CD8-positive, alpha-beta memory T cell (primary cell): ENCODE measurements at places on chromosomes 16 and 17. TPM values are rescaled to one million over a fixed set of nuclear protein-coding genes. Genes with fewer than 3 reads are reported as not detected.

- H3K36me3 ChIP-seq: no peaks in the 10 kb centered on the region
- no peaks in the 10 kb centered on the region for H3K27me3 ChIP-seq
- no peak overlapping the region for H3K27ac ChIP-seq
- H3K4me1 ChIP-seq: no peaks in the 10 kb centered on the region
- DNase-seq: no peak
These were observed 231.4 kb downstream of the SNX29 start for GRCh38 chr16:12207939-12208338.

DNA sequence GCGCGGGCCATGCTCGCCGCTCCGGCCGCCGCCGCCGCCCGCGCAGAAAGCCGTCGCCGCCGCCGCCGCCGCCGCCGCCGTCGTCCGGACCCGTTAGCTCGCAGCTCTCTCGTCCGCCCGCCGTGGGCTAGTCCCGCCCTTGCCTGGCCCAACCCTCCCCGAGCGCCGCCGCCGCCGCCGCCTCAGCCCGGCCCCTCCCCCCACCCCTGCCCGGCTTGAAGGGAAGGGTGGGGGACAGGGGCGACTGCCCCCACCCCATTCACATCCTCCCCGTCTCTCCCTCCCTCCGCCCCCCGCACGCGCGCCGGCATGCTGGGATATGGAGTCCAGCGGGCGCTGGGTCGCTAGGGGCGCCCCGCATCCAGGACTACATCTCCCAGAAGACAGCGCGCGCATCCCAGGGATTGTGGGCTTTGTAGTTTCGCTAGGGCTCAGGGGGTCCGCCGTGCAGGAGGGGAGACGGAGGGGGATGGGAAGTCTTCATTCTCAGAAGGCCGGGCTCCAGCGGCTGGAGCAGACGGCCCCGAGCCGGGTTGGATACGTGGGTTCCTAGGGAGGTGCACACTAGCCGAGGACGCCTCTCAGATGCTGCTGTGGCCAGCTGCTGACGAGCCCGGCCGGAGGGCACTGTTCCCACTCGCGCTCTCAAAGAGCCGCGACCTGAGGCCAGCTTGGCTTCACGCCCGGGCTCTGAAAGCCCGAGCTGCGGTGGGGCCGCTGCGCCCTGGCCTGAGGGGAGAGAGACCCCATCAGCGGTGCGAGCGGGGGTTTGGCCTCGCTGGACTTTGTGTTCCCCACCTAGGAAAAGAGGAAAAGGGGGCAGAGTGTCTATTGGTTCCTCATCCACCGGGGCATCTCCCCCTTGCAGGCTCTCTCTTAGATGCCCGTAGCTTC, at the start of gene ST3GAL2:
TSS of gene ST3GAL2 (minus strand) at position 132 of the 894 bp plus-strand sequence. CDS start 40,570 bp downstream, outside the sequence.
- H3K4me1 ChIP-seq: peaks cover 33% of the 10 kb centered on the region
- peak within 1 kb of the TSS; percentile 95 for H3K4me3 ChIP-seq
- peak; percentile 90 for DNase-seq
- no peaks in the 10 kb centered on the region for H3K27me3 ChIP-seq
- H3K27ac ChIP-seq: peak within 1 kb of the TSS; percentile 67
- peaks cover 3% of the 10 kb centered on the region for H3K36me3 ChIP-seq

GRCh38 chr17:69460963-69461922, 46.7 kb downstream of the MAP2K6 start:
- DNase-seq: no peak
- no peak overlapping the region for H3K4me3 ChIP-seq
- H3K36me3 ChIP-seq: no peaks in the 10 kb centered on the region
- no peaks in the 10 kb centered on the region for H3K27me3 ChIP-seq

Gene SEC14L5
- total RNA-seq: not detected

GRCh38 chr17:47751471-47751870, 18.4 kb downstream of the TBX21 start:
- no peak for DNase-seq
- H3K4me1 ChIP-seq: no peaks in the 10 kb centered on the region
- no peaks in the 10 kb centered on the region for H3K36me3 ChIP-seq
- no peaks in the 10 kb centered on the region for H3K27me3 ChIP-seq
- H3K27ac ChIP-seq: no peak overlapping the region

Gene TVP23A
- not detected for total RNA-seq
